Nucleus accumbens (tissue), 56 donors: ENCODE measurements at places on chromosomes 3 and 15.

DNA sequence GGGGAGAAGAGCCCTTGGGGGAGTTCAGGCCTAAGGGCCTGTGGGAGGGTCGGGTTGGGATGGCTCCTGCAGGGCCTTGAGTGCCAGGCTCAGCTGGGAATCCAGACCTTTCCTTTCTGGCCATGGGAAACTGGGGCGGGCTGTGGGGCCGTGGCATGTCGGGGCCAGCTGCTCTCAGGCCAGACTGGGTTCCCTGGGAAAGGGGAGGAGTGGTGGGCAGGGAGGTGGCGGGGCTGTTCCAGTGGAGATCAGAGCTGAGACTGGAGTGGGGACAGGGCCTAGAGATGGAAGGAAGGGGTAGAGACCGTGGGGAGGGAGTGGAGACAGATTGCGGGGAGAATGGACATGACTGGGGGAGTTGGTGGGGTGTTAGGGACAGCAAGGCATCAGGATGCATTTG lies 20.3 kb downstream of the FBLN2 start:
- DNase-seq = no peak

GRCh38 chr3:39506863-39507262 lies 39.4 kb downstream of the MOBP start:
- DNase-seq = no peak

DNA sequence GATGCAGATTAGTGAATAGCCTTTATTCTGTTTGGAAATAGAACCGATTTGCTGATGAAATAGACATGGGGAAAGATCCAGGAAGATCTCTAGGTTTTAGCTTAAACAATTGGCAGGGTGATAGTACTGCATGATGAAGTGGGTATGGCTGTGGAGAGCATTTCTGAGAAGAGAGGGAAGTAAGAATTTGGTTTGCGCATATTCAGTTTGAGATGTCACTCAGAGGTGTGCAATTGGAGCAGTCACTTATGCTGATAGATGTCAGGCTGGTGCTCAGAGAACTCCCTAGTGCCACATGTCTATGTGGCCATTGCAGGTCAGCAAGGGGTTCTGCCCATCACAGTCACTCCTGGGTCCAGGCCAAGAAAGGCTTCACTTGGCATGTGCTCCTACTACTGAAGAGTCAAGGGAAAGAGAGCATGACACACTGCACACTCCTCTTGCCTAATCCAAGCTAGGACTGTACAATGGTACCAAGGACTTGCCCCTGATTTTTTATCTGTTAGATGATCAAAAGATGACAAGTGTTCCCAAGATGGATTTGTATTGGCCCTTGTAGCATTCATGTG lies 57.2 kb upstream of the ST8SIA2 start:
- DNase-seq = no peak

- no peak for DNase-seq
These were observed 9.9 kb downstream of the AQP9 start for GRCh38 chr15:58148120-58148519.

GRCh38 chr15:90291679-90292356 lies 26.3 kb downstream of the NGRN start:
- DNase-seq = no peak

DNA sequence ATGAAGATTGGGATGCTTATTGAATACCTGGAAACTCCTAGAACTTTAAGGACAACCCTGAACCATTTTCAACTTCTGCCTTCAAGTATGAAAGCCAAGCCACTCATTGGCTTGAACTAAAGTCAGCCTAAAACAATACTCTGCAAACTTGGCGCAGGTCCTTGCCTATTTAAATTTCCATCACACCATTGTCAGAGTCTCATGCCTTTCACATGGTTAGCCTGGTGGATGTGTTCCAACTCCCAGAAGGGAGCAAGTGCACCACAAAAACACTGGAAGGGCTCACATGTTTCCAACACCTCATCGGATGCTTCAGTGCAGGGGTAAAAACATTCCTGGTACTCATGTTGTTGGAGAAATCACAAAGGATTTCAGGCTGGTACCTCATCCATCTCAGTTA lies 511.6 kb upstream of the MDFIC2 start:
- no peak for DNase-seq

GRCh38 chr3:64489361-64490044 lies 198.3 kb downstream of the ADAMTS9 start:
- DNase-seq = no peak
